ENCODE measurements at places on chromosomes 7 and 10. TPM values are rescaled to one million over a fixed set of nuclear protein-coding genes. Genes with fewer than 3 reads are reported as not detected.
A peak's percentile ranks its signal among the peaks of the same experiment; 100 is the strongest.

The LRRC18 gene
- total RNA-seq: not detected

The CHAT gene
- not detected for total RNA-seq

The THSD7A gene
- 16.1 TPM for total RNA-seq

The ETV1 gene
- 5.0 TPM for total RNA-seq

The CPA2 gene
- total RNA-seq: not detected

The CPVL gene
- 0.22 TPM for total RNA-seq

The LRRC4 gene
- 0.65 TPM for total RNA-seq

The ACSL5 gene
- total RNA-seq: 56.2 TPM

The NKX2-3 gene
- not detected for total RNA-seq

The SHTN1 gene
- total RNA-seq: 0.87 TPM

The HOXA7 gene
- 1.5 TPM for total RNA-seq

DNA sequence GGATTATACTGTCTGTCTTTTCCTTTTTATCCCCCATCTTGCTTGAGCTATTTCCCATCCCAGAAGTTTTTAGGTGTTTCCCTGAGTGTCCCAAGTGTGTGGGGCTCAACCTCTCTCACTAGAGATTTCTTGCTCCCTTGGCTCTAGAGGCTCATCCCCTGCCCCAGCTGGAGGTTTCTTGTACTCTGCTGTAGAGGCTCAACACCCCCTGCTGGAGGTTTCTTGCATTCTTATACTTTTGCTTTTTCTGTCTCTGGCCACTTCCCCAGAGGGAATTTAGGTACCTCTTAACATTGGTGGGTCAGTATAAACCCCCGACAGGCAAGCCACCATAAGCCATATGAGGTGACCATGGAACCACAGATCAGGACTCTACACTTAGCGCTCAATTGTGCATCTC lies 114.2 kb upstream of the FAM3C start:
- DNase-seq: no peak

- DNase-seq: no peak
These were observed 6.6 kb upstream of the SGCE start for GRCh38 chr7:94662548-94662947.

GRCh38 chr10:123245264-123245663 lies 91.1 kb downstream of the BUB3 start:
- no peak for DNase-seq

DNA sequence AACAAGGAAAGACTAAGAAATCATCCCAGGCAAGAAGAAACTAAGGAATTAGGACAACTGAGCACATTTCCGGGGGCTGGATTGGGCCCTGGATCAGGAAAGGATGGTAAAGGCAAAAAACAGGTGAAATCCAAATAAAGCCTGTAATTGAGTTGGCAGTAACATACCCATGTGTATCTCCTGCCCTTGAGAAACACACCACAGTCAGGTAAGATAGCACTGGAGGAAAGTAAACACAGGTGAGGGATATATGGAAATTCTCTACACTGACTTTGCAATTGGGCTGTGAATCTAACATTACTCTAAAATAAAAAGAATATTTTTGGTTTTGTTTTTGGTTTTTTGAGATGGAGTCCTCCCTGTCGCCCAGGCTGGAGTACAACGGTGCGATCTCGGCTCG lies 140.2 kb upstream of the FRMD4A start:
- no peak for DNase-seq

DNA sequence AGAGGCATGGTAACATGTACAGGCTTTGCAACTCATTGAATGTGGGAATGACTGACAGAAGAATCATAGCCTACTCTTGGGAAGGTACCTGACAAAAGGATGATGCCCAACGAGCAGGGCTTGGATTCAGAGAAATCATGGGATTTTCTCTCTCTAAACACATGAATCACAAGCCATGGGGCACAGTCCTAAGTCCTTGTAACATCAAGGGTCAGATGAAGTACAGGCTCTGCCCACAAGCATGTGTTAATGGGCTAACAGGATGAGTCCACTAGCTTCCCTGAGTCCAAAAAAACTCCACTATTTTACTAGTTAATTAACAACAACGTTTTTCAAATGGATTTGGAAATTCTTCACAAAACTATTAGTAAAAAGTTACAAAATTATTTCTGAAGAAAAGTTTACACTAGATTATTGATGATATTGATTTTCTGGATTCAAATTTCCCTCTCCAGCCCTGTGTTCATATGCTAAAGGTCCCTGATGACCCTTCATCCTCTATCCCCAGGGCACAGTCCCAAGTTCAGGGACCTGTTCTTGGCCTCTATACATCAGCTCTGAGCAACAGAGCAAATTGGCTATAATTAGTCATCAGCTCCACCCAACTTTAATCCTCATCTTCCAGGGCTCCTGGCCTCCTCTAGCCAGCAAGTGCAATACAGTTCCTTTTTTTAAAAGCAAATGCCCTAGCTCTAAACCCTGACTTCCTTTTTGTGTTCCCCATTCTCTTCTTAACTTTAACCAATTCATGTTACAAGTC lies 99.8 kb downstream of the GSAP start:
- DNase-seq: no peak

DNA sequence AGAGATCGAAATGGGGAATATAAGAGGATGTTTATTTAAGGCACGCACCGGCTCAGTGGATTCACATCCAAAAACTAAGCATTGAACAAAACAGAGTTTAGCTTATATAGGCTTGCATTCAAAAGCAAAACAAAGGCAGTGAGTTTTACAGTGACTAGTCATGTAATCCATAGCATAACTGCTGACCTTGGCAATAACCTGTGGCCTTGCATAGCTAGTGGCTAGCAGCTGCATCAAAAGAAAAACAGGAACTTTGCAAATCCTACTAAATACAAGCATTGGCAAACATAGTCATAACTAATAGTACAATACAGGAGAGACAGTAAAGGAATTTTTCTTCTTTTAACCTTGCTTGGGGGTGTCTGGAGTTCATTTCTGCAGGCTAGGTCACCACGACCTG lies 9.7 kb upstream of the ZNF485 start:
- DNase-seq: no peak

DNA sequence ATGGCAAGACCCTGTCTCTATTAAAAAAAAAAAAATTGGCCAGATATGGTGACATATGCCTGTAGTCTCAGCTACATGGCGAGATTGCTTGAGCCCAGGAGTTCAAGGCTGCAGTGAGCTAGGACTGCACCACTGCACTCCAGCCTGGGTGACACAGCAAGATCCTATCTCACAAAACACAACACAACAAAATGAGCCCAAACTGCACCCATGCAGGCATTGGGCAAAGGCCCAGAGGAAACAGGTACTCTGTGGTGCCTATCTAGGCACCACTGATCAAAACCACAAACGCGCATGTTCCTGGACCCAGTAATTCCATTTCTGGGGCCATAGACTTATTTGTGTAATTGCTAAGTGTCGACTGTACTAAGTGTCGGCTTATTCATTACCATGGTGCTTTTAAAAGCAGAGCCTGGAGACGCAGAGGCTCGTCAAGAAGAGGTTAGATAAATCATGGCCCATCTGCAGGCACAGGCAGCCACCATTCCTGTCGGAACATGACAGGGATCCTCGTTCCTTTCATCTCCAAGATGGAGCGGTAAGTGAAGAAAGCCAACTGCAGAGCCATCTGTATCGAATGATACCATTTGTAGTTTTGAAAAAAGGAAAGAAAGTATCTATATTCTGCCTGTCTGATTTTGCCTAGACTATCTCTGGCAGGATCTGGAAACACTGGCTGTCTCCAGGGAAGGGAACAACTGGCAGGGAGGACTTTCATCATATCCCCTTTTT lies 160.4 kb upstream of the RHEB start:
- no peak for DNase-seq

DNA sequence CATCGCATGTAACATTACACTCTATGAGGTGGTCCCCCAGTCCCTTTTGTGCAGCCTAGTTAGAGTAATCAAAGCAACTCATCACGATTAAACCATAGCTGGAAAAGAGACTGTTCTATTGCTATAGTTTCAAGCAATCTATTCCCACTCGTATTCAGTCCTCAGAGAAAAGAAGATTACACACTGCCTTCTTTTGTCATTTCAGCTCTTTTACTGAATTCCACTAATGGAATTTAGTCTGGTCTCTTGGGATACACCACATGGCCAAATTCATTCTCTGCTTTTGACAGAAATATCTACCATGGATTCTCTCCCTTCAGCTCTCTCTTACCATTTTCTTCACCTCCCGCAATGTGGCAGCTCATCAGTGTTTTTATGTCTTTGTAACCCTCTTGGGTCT lies 108.9 kb upstream of the HDAC9 start:
- DNase-seq: no peak

GRCh38 chr7:32586291-32587221 lies 91.3 kb downstream of the AVL9 start:
- peak; percentile 82 for DNase-seq

DNA sequence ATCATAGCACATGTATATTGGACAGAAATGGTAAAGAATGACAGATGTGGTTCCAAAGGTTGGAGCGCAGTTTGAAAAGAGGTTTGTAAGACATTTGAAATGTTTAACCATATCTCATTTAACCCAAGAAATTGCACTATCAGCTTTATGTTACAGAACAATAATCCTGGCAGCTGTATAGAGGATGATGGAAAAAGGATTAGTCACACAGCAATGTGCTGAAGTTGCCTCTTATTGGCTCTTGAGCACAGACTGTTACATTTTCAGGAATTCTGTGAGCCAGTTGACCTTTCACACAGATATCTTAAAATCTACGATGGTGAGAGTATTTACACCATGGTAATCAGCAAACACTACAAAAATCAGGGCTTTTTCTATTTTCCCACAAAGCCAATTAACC lies 3.9 kb downstream of the COG5 start:
- peak; percentile 44 for DNase-seq

DNA sequence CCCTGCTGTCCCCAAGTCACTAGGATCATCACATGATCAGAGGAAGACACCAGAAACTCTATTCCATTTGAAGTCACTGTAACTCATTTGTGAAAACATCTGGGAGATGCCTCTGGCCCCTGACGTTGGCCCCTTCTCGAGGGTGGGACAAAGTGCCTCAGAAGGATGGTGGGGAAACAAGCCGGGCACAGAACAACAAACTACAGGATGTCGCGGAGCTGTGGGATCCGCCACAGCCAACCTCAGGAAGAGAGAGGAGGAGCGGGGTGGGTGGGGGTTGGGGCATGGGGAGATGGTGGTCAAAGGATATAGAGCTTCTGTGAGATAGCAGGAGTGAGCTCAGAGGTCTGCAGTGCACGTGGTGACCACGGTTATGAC lies 265.6 kb upstream of the TCERG1L start:
- no peak for DNase-seq

DNA sequence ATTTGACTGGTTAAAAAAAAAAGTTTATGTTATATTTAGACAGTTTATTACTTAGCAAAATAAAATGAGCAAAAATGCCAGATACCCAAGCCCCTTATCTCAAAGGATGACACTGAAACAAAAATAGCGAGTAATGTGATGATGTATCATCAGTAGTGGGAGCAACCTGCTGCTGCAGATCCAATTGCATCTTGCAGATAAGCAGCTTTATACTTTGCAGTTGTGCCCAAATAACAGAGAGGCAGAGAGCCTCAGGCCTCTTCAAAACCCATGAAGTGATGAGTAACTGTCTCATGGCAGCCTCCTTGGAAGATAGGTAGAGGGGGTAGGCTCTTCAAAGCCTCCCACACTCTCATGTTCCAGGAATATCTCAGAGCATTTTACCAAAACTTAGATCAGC lies 468.2 kb upstream of the LRRTM3 start:
- no peak for DNase-seq

DNA sequence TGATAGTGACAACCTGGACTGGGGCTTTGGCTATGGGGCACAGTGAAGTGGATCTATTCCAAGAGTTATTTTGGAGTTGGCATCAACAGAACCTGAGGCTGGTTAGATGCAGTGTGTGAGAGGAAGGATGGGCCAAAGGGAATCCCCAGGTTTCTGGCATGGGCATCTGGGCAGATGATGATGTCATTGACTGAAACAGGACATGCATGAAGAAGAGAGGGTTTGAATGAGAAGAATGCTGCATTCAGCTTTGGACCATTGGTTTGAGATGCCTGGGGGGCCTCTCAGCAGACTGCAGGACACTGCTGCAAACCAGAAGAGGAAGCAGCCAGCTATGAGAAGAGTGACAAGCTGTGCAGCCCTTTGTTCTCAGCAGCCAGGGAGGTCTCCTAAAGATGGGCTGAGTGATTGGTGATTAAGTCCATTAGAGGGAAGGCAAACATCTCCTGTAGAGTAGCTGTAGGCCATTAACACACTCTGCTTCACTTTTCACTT lies 23.1 kb upstream of the PIK3CG start:
- DNase-seq: no peak

- peak; percentile 44 for DNase-seq
These were observed 22.0 kb downstream of the PFKFB3 start for GRCh38 chr10:6224781-6225180.

GRCh38 chr10:106401161-106401560 lies 763.3 kb downstream of the SORCS1 start:
- no peak for DNase-seq

DNA sequence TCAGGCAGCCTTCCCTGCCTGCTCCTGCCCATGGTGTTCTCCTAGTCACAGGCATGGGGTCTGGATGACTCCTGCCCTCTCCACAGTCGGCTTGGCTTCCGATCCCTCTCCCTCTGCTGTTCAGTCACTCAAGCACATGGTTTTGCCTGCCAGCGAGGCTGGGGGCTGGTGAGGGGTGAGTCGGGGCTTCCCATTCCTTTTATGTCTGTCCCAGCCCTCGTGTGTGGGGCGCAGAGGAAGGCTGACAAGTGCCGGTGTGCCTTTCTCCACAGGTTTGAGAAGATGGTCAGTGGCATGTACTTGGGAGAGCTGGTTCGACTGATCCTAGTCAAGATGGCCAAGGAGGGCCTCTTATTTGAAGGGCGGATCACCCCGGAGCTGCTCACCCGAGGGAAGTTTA lies 40.1 kb downstream of the TACR2 start:
- DNase-seq: no peak

DNA sequence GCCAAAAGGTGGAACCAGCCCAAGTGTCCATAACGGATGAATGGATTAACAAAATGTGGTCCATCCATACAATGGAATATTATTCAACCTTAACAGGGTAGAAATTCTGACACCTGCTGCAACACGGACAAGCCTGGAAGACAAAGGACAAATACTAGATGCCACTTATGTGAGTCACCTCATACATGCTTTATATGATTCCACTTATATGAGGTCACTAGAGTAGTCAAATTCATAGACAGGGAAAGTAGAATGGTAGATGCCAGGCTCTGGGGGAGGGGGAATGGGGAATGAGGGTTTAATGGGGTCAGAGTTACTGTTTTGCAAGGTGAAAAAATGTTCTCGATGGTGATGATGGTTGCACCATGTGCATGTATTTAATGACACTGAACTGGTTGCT lies 34.0 kb upstream of the CYTH3 start:
- DNase-seq: peak; percentile 57

- no peak for DNase-seq
These were observed 95.2 kb downstream of the PRTFDC1 start for GRCh38 chr10:24857031-24857725.

- DNase-seq: peak; percentile 79
These were observed 57.5 kb downstream of the KLHDC10 start for GRCh38 chr7:130127821-130128317.

DNA sequence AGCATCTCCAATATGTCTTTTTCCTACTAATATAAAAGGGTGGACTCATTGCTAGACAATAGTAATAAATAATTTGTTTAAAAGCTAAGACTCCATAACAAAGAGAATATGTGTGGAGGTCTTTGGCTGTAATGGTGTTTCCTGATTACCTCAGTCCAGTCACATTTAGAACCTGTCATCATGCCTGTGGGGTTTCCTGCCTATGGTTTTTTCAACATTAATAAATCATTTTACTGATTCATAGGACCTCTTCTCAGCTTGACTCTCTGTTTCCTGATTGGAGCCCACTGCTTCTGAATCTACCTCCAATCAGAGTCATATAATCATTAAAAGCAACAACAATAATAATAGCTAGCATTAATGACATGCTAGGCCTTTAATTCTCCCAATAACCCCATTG lies 52.4 kb upstream of the GNAI1 start:
- peak; percentile 84 for DNase-seq

GRCh38 chr7:115269486-115269885 lies 347.6 kb downstream of the MDFIC start:
- no peak for DNase-seq
